ENCODE measurements at places on chromosomes 16 and 17.

DNA sequence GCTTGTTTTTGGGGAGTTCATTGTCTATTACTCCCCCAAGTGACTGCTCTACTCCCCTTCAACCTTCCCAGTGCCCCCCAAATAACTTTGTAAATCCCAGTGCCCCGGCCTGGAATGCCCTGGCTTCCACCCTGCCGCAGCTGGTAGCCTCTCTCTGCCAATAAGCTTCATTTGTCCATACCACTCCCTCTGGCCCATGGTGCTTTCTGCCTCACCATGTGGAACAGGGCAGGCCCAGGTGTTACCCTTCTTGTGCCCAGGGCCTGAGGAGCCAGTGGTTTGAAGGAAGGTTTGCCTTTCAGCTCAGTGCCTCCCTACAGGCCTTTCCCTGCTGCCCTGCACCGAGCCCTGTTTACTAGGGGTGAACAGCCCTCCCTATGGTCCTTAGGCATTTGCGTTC, 134.2 kb downstream of the AATF start:
- DNase-seq = no peak

GRCh38 chr16:273547-274421, 2.0 kb downstream of the RGS11 start:
- no peak for DNase-seq

- no peak for DNase-seq
Observed at GRCh38 chr17:72176516-72176851, 55.7 kb downstream of the SOX9 start.

GRCh38 chr16:69469807-69470561, 45.6 kb downstream of the CYB5B start:
- no peak for DNase-seq

GRCh38 chr17:73855720-73856333, 211.6 kb upstream of the SDK2 start:
- no peak for DNase-seq

DNA sequence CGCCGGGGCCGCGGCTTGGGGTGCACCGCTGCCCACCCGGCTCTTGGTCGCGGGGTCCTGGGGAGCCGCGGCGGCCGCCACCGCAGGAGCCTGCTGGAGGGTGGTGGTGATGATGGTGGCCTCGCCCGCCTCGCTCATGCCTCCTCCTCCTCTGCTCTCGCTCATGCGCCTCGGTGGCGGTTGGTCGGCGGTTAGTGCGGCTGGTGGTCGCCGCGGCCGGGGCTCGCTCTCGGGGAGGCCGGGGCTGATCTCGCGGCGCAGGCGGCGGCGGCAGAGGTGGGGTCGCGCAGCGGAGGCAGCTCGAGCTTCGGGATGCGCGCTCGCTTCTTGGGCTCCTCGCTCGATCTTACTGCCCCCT, 41.6 kb downstream of the AHSP start:
- no peak for DNase-seq

DNA sequence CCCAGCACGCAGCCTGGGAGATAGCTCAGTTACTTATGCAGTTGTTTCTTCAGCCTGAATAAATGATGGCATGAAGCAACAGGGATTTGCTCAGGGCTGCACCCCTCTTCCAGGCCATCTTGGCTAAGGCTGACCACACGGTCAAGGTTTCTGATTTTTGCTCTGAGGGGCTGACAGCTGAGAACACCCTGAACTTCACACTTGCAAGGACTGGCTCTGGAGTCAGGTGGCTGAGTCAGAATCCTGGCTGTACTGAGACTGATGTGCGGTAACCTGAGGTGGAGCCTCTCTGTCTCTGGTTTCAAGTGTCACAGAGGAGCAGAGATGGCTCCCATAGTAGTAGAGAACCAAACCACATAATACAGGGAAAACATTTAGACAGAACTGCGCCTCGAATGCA, 4.8 kb downstream of the MTHFSD start:
- DNase-seq = no peak

DNA sequence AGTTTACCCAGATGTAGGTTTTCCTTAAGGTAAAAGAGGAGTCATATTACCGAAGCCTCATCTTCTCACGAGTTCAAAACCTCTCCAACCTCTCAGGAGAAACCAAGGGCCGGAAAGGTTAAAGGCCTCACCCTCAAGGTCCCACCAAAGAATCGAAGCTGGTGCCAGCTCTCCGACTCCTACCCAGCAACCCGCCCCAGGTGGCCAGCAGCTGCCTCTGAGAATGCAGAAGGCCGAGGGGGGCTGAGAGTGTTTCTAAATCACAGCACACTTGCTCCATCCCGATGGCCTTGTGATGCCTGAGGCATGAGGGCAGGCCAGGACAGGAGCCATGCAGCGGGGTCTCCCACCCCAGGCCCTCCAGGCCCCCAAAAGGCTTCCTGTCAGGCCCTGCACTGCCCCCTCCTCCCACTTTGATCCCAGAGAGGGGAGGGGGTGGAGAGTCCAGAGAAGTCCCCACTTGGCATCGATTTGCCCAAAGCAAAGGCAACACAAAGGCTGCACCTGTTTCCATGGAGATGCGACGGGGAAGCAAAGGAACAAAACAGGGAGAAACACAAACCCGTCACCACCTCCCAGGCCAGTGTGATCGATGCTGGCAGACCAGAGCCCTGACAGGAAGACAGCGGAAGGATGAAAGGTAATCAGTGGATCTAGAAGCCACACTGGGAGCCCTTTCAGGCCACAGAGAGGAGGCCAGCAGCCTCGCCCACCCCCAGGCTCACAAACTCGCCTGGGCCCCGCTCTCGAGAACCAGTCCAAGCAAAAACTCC, 39.0 kb downstream of the CUEDC1 start:
- DNase-seq = no peak

DNA sequence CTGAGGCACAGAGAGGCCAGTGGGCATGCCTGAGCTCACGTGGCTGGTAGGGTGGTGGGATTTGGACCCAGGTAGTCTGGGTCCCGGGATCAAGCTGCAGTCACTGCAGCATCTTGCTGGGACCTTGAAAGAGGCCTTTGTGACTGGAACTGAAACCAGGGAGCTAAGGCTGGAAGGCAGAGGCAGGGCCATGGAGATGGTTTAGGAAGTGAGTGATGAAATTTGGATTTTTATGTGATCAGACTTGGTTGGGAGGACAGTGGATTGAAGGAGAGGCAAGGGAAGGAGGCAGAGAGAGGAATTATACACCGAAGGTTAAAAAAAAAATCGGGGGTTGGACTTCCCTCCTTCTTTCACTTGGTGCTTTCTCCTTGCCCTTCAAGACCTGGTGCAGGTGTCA, 255.4 kb upstream of the CACNG5 start:
- DNase-seq = no peak

Data from fibroblast of the aortic adventitia (primary cell).